Activated T-helper 1 cell treated with anti-CD3 and anti-CD28 coated beads, Interleukin-2, amount 50 U/mL, for 16 hours (primary cell): ENCODE measurements at places on chromosomes 3 and 15.

DNA sequence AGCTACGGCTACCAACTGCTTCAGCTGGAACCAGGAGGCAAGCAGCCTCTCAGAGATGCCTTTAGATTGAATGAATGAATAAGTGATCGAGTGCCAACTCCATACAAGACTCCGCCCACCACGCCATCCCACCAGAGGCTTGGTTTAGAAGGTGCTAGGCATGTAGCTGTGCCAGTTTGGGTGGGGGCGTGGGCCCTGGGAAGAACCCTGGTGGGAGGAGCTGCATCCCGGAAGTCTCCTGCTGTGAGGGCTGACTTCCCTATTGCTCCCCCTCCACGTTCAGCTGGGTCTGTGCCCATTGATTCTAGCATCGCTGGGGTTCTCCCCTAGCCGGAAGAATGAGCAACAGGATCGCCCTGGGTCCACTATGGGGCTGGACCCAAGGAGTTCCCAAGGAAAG, 20.9 kb downstream of the LINGO1 start:
- DNase-seq, result no peak

GRCh38 chr3:145088917-145089316, 1072.1 kb downstream of the PLOD2 start:
- DNase-seq, result no peak

- no peak for DNase-seq
These were observed 36.4 kb upstream of the ESYT3 start for GRCh38 chr3:138397983-138398382.

GRCh38 chr3:119157971-119158370, 12.0 kb downstream of the TEX55 start:
- no peak for DNase-seq

GRCh38 chr15:37220949-37221670, 120.8 kb upstream of the MEIS2 start:
- no peak for DNase-seq

GRCh38 chr3:169541528-169541927, 122.0 kb downstream of the MECOM start:
- no peak for DNase-seq

DNA sequence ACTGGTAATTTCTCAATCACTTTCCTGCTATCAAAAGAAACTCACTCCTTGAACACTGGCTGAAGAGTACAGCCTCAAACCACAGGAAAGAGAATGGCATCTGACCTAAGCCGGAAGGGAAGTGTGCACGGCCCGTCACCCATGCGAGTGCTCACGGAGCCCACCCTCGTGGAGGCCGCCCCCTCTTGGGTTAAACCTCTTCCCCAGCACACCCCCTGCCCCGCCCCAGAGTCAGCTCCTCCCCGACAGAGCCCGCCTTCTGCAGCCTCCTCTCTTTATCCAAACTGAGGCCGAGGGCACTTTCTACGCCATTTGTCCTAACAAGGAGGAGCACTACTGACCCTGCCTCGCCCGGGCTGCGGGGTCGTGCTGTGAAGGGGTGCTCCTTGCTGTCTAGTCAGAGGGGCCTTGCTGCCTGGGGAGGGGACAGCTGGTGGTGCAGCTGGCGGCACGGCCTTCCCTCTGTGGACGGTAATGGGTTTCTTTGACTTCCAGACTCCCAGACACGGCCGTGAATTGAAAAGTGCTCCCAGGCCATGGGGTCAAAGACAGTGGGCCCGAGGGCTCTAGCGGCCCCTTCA, 137.7 kb downstream of the NSMCE3 start:
- DNase-seq, result no peak

- no peak for DNase-seq
These were observed 38.7 kb upstream of the ATOSA start for GRCh38 chr15:52717924-52718323.

- no peak for DNase-seq
These were observed 309.4 kb downstream of the ULK4 start for GRCh38 chr3:41652506-41652905.

DNA sequence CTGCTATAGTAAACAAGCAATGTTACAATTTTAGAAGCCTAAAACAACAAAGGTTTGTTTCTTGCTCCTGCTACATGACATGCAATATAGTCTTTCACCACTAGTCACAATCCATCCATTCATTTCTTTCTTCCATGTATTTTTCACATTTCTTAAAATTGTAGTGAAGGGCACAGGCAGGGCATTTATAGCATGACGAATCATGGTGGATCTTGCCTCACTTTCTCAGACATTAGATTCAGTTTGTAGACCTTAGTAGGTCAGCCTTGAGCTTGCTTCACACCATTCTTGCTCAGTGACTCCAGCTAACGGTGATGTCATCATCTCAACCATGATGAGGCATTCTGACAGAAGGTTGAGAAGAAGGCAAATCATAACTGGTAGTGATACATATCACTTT, 546.8 kb downstream of the TBL1XR1 start:
- DNase-seq, result no peak

GRCh38 chr3:189282741-189283140, 111.0 kb downstream of the TPRG1 start:
- DNase-seq, result no peak

DNA sequence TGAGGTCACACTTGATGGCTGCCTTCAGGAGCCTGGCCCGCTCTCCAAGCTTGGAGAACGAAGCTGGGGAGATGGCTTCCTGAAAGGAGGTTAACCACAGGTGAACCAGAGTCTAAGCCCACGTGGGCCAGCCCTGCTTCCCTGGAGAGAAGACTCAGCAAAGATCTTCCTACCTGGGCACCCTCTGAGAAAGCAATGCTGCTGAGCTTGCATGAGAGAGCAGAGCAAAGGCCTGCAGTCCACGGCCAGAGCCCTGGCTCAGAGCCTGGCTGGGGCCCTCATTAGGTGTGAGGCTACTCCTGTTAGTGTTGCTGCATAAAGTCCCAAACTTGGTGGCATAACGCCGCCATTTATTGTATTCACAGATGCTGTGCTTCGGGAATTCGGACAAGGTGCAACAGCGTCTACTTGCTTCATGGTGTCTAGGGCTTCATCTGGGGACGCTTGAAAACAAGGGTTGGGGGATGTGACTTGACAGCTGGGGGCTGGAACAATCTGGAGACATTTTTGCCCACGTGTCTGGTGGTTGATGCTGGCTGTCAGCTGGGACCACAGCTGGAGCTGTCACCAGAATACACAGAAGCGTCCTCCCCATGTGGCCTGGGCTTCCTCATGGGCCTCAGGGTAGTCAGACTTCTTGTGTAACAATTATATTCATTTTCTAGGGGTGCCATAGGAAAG, 87.9 kb upstream of the MEF2A start:
- no peak for DNase-seq

DNA sequence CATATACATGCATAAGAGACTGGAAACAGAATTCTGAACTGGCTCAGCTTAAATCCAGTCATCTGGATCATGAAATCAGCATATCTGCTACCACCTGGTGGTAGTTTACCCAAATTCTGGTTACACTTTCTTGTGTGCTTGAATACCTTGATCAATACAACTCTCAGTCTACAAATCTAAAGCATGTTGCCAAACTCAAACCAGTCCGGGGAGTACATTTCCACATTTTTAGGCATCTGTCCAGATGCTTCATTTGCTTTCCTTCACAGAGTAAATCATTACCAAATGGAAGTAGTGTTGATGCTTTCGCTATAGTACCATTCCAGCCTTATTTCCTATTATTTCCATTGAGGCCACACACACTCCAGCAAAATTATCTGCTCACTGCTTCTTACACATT, 126.4 kb downstream of the P2RY1 start:
- no peak for DNase-seq

DNA sequence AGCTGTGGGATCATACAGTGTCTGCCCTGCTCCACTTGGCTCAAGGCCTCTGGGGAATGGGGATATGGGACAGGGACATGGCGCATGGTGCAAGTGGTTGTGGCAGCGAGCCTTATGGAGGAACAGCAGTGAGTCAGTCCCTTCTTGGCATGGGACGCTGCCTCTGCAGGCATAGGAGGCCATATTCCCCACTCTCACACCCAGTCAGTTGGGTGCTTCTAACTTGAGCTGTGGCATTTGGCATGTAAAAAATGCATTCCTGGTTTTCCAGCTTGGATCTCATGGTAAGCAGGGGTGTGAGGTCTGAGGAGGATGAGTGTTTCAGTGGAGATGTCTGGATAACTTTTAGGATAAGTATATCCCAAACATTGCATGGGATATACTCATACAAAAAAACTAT, 31.6 kb upstream of the UBE2Q2 start:
- no peak for DNase-seq

GRCh38 chr15:45612790-45613415, 21.9 kb upstream of the SQOR start:
- no peak for DNase-seq

DNA sequence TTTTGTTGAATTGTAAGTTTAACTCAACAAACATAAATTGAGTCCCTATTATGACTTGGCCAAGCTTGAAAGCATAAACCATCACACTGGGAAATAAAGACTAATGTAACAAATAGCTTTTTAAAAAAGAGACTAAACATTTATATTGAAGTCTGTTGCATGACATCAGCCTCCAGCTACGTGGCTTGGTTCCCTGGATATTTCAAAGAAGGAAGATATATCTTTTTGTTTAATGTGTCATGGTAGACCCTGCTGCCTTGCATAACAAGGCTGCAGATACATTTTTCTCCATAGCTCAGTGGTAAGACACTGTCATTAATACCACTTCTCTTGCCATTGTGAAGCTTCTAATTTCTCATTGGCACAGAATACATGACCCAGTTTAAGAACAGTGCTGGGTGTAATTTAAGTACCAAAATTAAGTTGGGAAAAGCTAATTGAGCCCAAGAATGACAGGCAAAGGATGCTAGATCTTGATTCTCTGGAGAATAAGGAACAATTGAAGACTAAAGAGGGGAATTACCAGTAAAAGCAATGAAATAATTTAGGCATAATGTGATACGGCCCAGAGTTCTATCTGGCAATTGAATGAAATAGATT, 14.0 kb downstream of the RCN2 start:
- no peak for DNase-seq

DNA sequence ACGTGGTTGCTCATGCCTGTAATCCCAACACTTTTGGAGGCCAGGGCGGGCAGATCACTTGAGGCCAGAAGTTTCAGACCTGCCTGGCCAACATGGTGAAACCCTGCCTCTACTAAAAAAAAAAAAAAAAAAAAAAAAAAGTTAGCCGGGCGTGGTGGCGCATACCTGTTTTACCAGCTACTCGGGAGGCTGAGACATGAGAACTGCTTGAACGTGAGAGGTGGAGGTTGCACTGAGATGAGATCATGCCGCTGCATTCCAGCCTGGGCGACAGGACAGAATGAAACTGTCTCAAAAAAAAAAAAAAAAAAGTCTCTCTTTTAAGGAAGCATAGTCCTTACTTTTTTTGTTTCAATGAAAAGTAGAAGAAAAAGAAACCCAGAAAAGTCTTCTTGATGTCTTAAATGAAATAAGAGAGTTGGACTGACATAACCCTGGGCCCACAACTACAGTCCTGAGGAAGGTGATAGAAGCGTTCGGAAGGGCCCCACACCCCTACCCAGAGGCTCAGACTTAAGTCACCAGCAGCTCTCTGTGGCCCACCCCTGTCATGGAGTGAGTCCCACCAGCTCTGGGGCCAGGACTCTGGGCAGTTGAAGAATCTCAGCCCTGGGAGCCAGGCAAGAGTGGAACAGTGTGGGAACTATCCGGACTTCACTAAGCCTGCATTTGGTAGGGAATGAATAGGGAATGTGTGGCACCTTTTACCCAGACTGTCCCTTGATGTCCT, 2.6 kb downstream of the NME9 start:
- no peak for DNase-seq

GRCh38 chr3:59545374-59545773, 495.5 kb upstream of the CFAP20DC start:
- no peak for DNase-seq

GRCh38 chr15:100019601-100020000, 286.4 kb upstream of the LYSMD4 start:
- DNase-seq, result no peak

- DNase-seq, result no peak
These were observed 27.2 kb downstream of the SEMA7A start for GRCh38 chr15:74406517-74406916.

- no peak for DNase-seq
These were observed 69.3 kb upstream of the CBLB start for GRCh38 chr3:105938101-105938500.

- no peak for DNase-seq
These were observed 15.6 kb upstream of the DAG1 start for GRCh38 chr3:49454458-49454857.

DNA sequence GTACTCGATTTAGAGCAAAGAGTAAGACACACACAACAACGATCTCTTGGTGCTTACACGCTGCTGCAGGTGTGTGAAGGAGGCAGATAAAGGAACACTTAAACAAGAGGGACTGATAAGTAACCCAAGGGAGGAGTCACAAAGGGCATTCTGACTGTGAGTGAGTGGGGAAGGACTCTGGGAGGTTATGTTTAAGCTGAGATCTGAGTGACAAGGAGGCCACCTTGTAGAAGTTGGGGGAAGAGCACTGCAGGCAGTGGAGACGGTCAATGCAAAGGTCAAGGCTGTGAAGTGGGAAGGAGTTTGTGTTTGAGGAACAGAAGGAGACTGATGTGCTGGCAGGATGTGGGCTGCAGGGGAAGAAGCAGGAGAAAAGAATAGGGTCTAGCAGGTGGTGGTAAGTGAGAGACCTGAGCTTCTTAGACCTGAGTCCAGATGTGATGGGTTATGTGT, 63.1 kb downstream of the LPP start:
- no peak for DNase-seq

DNA sequence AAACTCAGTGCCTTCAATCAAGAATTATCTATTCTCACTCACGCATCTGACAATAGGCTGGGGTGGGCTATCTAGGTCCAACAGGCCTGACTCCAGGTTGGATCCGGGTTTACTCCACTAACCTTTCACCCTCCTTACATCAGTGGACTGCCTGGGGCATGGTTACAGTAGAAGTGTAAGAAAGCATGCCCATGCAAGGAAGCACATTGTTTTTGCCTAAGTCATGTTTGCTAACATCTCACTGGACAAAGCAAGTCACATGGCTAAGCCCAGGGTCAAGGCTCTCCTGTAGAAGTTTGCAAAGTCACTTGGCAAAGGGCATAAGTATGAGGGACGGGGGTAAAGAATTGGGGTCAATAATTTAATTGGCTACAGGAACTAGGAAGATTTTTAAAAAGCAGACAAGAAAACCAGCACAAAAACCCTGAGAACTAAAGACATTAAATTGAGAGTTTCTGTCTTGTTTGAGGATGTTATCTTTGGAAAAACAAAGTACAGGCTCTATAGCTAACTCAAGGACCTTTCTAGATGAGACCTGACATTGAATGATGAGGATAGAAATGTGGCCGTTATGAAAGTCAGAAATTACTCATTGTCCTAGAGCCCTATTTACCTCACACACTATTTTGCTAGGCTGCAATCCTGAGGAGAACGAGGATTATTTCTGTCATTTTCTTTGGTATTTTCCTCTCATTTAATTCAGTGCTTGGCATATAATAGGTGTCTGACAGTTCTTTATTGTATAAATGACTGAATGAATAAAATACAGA, 214.2 kb downstream of the IL20RB start:
- DNase-seq, result no peak

GRCh38 chr15:66872405-66872804, 170.4 kb downstream of the SMAD6 start:
- DNase-seq, result no peak

DNA sequence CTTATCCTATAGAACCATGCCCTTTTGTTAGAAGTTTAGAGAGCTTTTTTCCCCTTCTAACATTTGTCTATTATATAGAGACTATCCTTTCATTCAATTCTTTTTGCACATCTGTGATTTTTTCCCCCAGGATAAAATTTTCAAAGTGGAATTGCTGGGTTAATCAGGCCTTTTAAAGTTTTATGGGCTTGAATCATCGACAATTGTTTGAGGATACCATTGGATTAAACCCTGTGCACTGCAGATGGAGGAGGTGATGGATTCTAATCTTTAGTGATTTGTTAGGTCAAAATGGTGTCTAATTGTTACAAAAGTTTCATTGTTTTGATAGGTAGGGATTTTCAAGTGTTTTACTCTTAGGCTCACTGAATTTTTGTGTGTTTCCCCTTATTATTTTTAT, 463.7 kb upstream of the CFAP20DC start:
- no peak for DNase-seq
